GM03348 (cell line): ENCODE measurements at places on chromosomes 5 and 9.
A peak's percentile ranks its signal among the peaks of the same experiment; 100 is the strongest.

GRCh38 chr9:127723444-127723843, 7.6 kb downstream of the TTC16 start:
- peak; percentile 87 for DNase-seq

- DNase-seq, result no peak
Observed at GRCh38 chr5:95274011-95274410, 10.9 kb downstream of the MCTP1 start.

DNA sequence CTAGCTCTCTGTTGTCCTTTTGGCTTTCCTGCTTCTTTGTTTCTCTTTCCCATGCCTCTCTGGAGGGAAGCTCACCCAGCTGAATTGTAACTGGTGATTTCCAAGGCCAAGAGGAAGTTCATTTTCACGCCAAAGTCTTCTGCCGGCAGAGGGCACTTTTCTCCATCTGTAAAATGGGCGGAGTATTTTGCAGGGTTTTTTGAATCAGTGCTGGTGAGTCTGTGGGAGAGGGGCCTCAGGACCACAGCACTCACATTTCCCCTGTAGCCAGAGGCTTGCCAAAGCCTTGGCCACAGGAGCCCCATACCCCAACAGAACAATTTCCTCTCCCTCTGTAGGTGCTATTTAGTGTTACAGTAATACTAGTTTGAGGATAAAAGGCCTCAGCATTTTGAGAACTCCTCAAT, 42.3 kb upstream of the MATR3 start:
- DNase-seq, result no peak

- DNase-seq, result no peak
Observed at GRCh38 chr9:117414906-117415331, at the start of gene ASTN2. TSS of gene ASTN2 (minus strand) at chr9:117415057. CDS start at chr9:117414938, 119 bp downstream.

- no peak for DNase-seq
Observed at GRCh38 chr5:131272307-131272706, 8.5 kb downstream of the CDC42SE2 start.

DNA sequence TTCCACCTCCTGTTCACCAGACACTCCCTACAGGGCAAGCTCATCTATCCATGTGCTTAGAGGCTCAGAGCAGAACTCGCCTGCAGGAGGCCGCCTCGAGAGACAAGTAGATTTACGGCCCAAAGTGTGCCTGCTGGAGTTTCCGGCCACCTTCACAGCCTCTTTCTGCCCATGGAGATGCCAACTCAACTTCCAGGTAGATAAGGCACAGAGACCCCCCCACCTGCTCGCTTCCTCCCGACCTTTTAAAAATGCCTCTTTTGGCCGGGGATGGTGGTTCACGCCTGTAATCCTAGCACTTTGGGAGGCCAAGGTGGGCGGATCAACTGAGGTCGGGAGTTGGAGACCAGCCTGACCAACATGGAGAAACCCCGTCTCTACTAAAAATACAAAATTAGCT, 46.6 kb downstream of the EXD3 start:
- DNase-seq, result no peak

GRCh38 chr9:106911951-106912350, 49.0 kb downstream of the ZNF462 start:
- DNase-seq, result no peak

GRCh38 chr9:15785584-15785983, 232.7 kb downstream of the CCDC171 start:
- DNase-seq, result no peak

- DNase-seq, result no peak
Observed at GRCh38 chr9:95822015-95822414, 53.5 kb upstream of the ERCC6L2 start.

DNA sequence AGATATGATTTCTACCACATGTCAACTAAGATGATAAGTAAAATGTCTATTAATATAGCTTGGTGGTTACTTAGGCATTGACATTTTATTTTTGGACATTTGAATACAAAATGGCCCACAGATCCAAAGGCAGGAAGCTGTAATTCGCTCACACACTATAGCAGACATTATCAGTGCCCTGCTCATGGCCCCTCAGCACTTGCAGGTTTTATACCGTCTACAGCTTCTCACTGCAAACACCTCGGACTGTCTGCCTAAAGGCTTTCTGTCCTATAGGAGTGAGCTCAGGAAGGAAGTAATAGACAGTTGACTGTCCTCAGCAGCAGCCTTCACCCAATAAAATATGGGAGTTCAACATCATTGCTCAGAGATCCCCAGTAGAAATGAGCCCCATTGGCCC, 140.8 kb upstream of the RASA1 start:
- DNase-seq, result no peak

- DNase-seq, result no peak
Observed at GRCh38 chr5:14445013-14445412, 136.6 kb upstream of the OTULINL start.

DNA sequence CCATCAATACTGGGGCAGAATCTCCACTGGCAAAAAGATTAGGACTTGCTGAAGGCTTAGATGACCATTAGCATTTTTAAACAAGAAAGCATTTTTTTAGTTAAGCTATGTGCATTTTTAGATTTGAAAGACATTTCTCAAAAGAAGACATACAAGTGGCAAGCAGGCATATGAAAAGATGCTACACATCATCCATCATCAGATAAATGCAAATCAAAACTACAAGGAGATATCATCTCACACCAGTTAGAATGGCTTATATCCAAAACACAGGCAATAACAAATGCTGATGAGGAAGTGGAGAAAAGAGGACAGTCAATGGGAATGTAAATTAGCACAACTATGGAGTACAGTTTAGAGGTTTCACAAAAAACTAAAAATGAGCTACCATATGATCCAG, 195.6 kb upstream of the TNC start:
- DNase-seq, result no peak

GRCh38 chr5:135020111-135020895, 13.7 kb downstream of the PITX1 start:
- no peak for DNase-seq

DNA sequence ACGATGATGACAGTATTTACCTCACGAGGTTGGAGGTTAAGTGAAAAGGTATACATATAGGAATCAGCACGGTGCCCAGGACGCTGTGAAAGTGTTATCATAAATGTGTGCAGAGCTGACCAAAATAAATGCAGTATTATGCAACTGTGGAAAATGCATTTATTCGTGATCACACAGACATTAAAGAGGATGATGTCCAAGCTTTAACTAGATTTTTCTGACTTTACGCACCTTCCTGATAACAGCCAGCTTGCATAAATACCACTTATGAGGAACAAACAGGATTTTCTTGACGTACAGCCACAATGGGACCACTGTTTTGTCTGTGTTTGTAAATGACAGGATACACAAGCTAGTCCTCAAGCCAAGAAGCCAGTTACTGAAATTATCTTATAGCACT, 71.4 kb upstream of the ATP10B start:
- DNase-seq, result no peak
